ENCODE measurements at places on chromosomes 13 and 19.

DNA sequence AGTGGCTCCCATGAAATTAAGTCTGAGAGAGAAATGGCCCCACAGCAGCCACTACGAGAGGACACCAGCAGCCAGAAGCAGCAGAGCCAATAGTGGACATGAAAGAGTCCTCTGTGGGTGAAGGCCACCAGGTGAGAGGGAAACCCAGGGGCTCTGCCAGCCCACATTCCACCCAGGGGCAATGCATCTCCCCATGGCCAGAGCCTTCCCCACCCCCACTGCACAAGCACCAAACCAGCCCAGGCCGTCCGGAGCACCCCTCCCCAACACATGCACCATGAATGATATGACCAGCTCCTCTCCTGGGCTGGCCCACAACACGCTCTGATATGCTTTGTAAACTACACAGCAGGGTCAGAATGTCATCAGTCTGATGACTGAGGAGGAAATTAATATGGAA is 66.9 kb downstream of the TSHZ3 start:
- no peak overlapping the region for H3K4me3 ChIP-seq
- no peak overlapping the region for H3K27ac ChIP-seq
- peaks cover 5% of the 10 kb centered on the region for H3K36me3 ChIP-seq
- H3K4me1 ChIP-seq, result no peaks in the 10 kb centered on the region

DNA sequence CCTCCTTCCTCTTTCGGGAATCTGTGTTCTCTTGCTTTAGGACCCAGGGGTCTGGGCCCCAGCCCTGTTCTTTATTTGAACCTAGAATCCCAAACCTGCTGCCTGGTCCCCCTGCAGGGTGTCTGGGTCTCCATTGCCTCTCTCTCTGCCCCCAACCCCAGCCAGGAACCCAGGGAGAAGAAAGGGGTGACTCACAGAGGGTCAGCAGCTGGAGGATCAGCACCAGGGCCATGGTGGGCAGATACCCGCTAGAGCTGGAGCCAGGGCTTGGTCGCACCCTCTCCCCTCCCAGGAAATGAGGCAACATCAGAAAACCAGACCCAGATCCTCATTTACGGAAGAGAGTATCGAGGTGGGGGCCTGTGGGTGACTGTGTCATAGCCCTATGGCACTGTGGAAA is at the start of gene OSCAR:
Gene OSCAR, minus strand, starts transcription at position 243 of the 400 bp plus-strand sequence. Its CDS starts 11 bp downstream, at position 232.
- H3K27ac ChIP-seq, result no peak within 1 kb of the TSS
- no peak within 1 kb of the TSS for H3K4me3 ChIP-seq
- DNase-seq, result no peak
- peaks cover 3% of the 10 kb centered on the region for H3K36me3 ChIP-seq
- H3K4me1 ChIP-seq, result peaks cover 12% of the 10 kb centered on the region

DNA sequence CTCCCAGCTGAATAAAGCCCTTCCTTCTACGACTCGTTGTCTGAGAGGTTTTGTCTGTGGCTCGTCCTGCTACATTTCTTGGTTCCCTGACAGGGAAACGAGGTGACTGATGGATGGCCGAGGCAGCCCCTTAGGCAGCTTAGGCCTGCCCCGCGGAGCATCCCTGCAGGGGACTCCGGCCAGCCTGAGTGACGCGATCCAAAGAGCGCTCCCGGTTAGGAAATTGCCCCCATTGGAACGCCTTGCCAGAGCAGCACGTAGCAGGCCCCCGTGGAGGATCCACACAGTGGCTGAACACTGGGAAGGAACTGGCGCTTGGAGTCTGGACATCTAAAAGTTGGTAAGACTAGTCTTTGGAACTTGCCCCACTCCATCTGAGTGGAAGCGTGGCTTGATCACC is 296.8 kb upstream of the SGCG start:
- no peaks in the 10 kb centered on the region for H3K27me3 ChIP-seq
- no peaks in the 10 kb centered on the region for H3K4me1 ChIP-seq
- no peak overlapping the region for H3K4me3 ChIP-seq
- no peak overlapping the region for H3K27ac ChIP-seq
- H3K36me3 ChIP-seq, result no peaks in the 10 kb centered on the region
- DNase-seq, result peak; percentile 4

GRCh38 chr19:5403968-5404640 is 51.1 kb upstream of the ZNRF4 start:
- peak; percentile 85 for DNase-seq
- H3K27ac ChIP-seq, result no peak overlapping the region
- H3K4me3 ChIP-seq, result no peak overlapping the region
- no peaks in the 10 kb centered on the region for H3K27me3 ChIP-seq

- no peak for DNase-seq
- no peak overlapping the region for H3K27ac ChIP-seq
- H3K36me3 ChIP-seq, result peaks cover 86% of the 10 kb centered on the region
Observed at GRCh38 chr19:52217576-52217975, 27.7 kb downstream of the PPP2R1A start.

DNA sequence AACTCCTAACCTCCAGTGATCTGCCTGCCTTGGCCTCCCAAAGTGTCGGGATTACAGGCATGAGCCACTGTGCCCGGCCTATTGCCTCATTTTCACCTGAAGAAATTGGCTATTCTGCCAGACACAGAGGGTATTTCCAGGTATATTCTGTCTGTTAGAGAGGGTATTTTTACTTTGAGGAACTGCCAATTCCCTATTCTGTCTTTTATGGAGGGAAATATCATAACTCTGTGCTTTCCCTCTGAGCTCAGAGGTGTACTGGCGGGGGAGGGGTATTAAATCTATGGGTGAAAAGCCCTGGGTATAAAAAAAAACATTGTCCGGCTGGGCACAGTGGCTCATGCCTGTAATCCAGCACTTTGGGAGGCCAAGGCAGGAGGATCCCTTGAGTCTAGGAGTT is 24.8 kb downstream of the TSKS start:
- no peaks in the 10 kb centered on the region for H3K4me1 ChIP-seq
- no peaks in the 10 kb centered on the region for H3K27me3 ChIP-seq
- no peak for DNase-seq
- H3K4me3 ChIP-seq, result no peak overlapping the region

GRCh38 chr13:89496478-89496877 is 1825.3 kb downstream of the SLITRK5 start:
- no peak overlapping the region for H3K27ac ChIP-seq
- DNase-seq, result no peak
- H3K27me3 ChIP-seq, result no peaks in the 10 kb centered on the region
- no peak overlapping the region for H3K4me3 ChIP-seq
- H3K36me3 ChIP-seq, result no peaks in the 10 kb centered on the region
- no peaks in the 10 kb centered on the region for H3K4me1 ChIP-seq

GRCh38 chr13:86922936-86923335 is 748.2 kb upstream of the SLITRK5 start:
- DNase-seq, result no peak
- no peaks in the 10 kb centered on the region for H3K4me1 ChIP-seq
- H3K4me3 ChIP-seq, result no peak overlapping the region
- H3K27ac ChIP-seq, result no peak overlapping the region
- H3K36me3 ChIP-seq, result no peaks in the 10 kb centered on the region
- no peaks in the 10 kb centered on the region for H3K27me3 ChIP-seq

- peak overlapping the region; percentile 79 for H3K27ac ChIP-seq
- H3K4me3 ChIP-seq, result no peak overlapping the region
- no peaks in the 10 kb centered on the region for H3K27me3 ChIP-seq
Observed at GRCh38 chr13:105340061-105340606, 1195.3 kb downstream of the EFNB2 start.

DNA sequence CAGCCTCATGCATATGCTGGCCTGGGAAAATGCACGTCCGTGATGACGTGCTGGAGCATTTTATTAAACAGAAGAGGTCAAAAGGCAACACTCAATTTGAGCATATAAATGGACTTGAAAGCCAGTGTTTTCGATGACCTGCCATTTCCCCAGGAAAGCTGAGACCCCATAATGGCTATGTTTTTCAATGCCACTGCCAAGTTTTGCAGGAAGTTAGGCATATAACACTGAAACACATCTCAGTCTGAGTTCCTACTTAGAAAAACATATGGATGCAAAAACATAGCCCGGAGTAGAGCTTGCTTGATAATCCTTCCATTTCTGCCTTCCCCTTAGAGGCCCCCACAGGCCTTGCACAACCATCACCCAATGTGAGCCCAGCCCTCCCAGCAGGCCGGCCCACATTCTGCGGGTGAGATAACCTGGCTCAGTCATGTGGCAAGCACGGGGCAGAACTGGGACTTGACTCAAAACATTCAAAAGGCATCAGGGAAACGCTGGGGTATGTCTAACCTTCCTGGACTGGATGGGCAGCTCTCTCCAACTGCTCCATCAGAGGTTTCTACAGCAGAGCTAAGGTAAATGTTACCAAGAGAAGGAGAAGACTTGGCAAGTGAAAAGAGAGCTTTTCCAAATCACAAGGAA is 24.9 kb downstream of the EPS15L1 start:
- peaks cover 26% of the 10 kb centered on the region for H3K4me1 ChIP-seq
- peak; percentile 97 for DNase-seq
- no peak overlapping the region for H3K27ac ChIP-seq
- no peaks in the 10 kb centered on the region for H3K27me3 ChIP-seq
- H3K4me3 ChIP-seq, result no peak overlapping the region

DNA sequence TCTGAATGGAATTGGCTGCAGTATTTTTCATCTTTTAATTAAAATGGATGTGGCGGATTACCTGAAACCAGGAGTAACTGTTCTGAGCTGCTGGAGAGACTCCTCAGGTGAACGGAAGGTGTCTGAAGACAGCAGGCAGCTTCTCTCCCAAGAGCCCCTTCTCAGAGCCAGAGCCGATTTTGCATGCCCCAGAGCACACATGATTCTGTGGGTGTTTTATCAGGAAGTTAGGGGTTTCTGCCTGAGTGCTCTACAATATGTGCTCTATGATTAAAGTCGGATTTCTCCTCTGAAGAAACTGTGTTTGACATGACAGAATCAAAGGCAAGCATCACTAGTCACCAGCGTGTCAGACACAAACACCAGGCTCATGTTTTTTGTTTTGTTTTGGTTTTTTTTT is 60.7 kb upstream of the MCF2L start:
- H3K4me3 ChIP-seq, result no peak overlapping the region
- no peaks in the 10 kb centered on the region for H3K27me3 ChIP-seq
- H3K27ac ChIP-seq, result no peak overlapping the region

- no peaks in the 10 kb centered on the region for H3K4me1 ChIP-seq
- no peak overlapping the region for H3K4me3 ChIP-seq
- H3K27ac ChIP-seq, result no peak overlapping the region
- no peaks in the 10 kb centered on the region for H3K27me3 ChIP-seq
- DNase-seq, result peak; percentile 93
- H3K36me3 ChIP-seq, result peaks cover 26% of the 10 kb centered on the region
Observed at GRCh38 chr13:113448885-113449692, 4.2 kb downstream of the ADPRHL1 start.

DNA sequence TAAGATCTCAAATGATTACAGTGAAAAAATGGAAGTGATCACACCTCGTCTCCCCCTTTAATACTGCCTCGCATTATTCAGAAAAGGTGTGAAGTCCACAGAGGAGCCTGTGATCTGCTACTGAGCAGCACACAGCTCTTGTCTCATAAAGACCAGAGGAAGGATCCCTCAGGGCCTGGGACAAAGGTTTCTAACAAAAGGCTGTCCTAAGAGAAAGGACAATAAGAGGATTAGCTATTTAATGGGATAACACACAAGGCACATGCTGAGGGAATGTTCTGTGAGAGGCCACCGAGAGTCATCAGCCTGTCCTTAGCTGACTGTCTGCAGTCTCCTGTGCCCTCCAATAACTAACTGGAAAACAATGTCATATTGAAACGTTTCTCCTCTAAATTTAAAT is 26.7 kb downstream of the EBPL start:
- no peaks in the 10 kb centered on the region for H3K27me3 ChIP-seq
- no peak for DNase-seq
- no peaks in the 10 kb centered on the region for H3K36me3 ChIP-seq
- no peak overlapping the region for H3K27ac ChIP-seq

Data from trophoblast cell (in vitro differentiated cells and primary cell).